ENCODE measurements at places on chromosomes 11 and 22. TPM values are rescaled to one million over a fixed set of nuclear protein-coding genes. Genes with fewer than 3 reads are reported as not detected.

The ART1 gene
- not detected for polyA plus RNA-seq

GRCh38 chr11:95884376-95884775 is 39.5 kb downstream of the MTMR2 start:
- no peak for DNase-seq

DNA sequence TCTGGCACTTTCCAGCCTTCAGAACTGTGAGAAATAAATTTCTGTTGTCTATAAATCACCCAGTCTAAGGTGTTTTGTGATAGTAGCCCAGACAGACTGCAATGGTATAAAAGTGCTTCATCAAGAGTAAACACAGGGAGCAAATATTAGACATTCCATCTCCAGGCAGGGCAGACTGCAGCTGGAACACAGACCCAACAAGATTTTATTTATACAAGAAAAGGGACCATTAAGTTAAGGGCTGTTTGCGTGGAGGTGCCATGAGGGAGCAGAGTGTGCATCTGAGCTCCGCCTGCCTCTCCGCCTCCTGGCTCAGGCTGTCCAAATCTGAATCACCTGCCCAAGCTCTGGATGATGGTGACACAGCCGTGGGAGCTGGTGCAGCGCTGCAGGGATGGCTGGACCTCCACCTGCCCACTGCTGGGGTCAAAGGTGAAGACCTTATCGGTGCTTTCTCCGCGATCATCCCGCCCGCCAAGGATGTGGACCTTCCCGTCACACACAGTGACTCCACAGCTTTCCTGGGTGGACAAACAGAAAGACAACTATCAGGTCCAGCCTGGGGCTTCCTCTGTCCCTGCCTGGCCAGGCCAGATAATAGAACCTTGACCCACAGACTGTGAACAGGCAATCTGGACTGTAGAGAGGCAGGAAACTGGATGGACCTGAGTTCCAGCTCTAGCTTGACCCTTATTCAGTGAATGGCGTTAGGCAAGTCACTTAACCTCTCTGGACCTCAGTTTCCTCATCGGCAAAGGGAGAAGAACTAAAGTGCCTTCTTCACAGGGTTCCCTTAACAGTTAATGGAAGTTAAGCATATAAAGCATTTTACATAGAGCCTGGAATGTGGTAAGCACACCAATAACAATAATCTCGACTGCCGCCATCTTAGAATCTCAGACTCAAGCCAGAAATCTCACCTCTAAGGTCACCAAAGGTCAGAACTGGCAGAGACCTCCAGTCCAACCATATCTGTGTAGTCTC is 10.5 kb downstream of the KLHL35 start:
- DNase-seq, result peak; percentile 70

The GRIA4 gene
- not detected for polyA plus RNA-seq

The UQCC3 gene
- 20.1 TPM for polyA plus RNA-seq

The OR6T1 gene
- polyA plus RNA-seq, result not detected

DNA sequence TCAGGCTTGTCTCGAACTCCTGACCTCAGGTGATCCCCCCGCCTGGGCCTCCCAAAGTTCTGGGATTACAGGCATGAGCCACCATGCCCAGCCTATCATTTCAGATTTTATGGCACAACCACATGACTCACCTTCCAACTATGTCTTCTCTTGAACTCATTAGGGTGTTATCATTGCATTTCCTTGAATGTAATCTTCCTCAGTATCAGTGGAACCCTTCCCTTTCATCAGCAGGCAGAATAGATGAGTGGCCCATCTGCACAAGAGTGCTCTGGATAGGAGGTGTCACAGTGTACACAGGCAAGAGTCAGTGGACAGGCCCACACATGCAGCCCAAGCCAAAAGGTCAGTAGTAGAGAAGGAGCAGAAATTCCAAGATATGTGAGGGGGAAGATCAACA is 29.1 kb upstream of the AQP11 start:
- no peak for DNase-seq

- DNase-seq, result no peak
Measured at GRCh38 chr11:68370211-68371111, 58.1 kb downstream of the LRP5 start.

The DERL3 gene
- 8.4 TPM for polyA plus RNA-seq

- peak; percentile 71 for DNase-seq
Measured at GRCh38 chr11:8363921-8364320, 100.2 kb upstream of the LMO1 start.

The C11orf42 gene
- not detected for polyA plus RNA-seq

DNA sequence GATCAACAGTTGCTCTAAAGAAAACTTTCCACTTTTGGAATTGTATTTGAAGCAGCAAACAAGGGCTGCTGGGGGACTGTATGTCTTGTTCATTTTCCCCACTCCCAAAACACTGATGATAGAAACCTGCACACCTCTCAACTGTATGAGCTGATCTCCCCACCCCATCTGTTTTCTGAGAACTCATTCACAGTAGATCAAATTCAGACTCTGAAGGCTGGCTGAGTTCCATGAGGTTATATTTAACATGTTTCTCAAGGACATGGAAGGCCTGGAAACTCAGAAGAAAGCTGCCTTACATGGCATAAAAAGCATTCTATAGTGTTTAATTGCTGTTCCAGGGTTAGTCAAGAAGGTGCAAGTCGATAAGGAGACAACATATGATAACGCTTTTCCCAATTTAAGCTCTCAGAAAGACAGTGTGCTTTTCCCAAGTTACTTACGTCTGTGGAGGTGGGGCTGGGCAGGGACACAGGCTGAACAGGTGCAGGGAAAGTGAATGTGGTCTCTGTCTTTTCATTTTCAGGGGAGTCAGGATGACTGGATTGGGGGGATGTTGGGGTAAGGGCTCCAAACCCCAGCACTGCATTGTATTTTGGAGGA is 23.0 kb downstream of the LARGE2 start:
- peak; percentile 30 for DNase-seq

GRCh38 chr22:34696557-34696956 is 369.4 kb upstream of the ISX start:
- DNase-seq, result peak; percentile 18

GRCh38 chr11:64130618-64131017 is 35.3 kb downstream of the MACROD1 start:
- peak; percentile 18 for DNase-seq

- no peak for DNase-seq
Measured at GRCh38 chr11:117815262-117815803, 9.2 kb downstream of the FXYD2 start.

The TBX1 gene
- 5.6 TPM for polyA plus RNA-seq

- no peak for DNase-seq
Measured at GRCh38 chr11:95247127-95247684, 16.2 kb upstream of the SESN3 start.

DNA sequence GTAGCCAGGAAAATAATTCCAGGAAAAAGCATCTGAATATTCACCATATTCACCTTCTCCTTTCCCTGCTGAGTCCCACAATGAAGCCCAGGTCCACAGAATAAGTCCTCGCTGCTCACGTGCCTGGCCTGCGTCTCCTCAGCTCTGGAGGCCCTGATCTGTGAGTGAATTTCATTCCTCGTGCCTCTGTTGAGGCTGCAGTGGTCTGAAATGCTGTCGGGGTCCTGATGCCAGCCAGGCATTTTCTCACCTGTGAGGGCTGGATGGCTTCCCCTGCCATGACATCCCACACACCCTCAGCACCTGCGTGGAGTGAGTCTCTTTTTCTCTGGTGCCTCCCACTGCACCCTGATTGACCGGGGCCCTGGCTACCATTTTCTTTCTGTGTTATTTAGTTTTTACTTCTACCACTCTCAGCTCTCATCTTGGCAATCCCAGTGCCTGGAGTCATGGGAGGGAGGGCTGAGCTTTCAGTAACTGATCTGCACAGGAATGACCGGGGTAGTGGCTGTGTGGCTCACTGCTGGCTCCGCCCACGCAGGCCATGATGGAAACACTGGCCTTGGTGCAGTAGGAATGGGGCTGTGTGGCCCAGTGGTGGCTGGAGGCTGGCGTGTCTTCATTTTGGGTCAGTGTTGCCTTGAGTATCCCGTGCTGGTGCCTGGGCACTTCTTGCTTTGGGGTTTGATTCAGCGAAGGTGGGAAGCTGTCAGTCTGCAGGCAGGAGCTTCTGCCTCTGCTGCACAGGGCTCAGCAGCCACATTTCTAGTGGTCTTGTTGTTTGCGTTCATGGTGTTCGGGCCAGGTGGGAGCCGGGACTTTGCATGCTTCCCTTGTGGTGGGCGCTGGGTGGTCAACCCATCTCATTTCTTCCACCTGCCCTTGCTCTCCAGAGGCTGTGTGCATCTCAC is 807.2 kb downstream of the TBC1D22A start:
- no peak for DNase-seq

- DNase-seq, result no peak
Measured at GRCh38 chr11:126800009-126800408, 200.6 kb downstream of the KIRREL3 start.

The SLC22A12 gene
- polyA plus RNA-seq, result not detected

- DNase-seq, result no peak
Measured at GRCh38 chr11:7696424-7696823, 9.9 kb downstream of the OVCH2 start.

Data from lung (tissue), 17 donors.